Bronchial smooth muscle cell (primary cell): ENCODE measurements at places on chromosomes 5 and 9. TPM values are rescaled to one million over a fixed set of nuclear protein-coding genes. Genes with fewer than 3 reads are reported as not detected.

The BAAT gene
- 0.16 TPM in 1 of 2 replicates, not detected in the other for total RNA-seq

The C1QTNF3 gene
- total RNA-seq, result 1.1 and 1.3 TPM in 2 replicates

The ITGA1 gene
- 0.94 and 4.3 TPM in 2 replicates for total RNA-seq

The NKD2 gene
- total RNA-seq, result 0.16 and 4.0 TPM in 2 replicates

The C9orf50 gene
- under 0.01 TPM in 2 replicates for total RNA-seq
